ENCODE measurements at places on chromosomes 1 and 21.

DNA sequence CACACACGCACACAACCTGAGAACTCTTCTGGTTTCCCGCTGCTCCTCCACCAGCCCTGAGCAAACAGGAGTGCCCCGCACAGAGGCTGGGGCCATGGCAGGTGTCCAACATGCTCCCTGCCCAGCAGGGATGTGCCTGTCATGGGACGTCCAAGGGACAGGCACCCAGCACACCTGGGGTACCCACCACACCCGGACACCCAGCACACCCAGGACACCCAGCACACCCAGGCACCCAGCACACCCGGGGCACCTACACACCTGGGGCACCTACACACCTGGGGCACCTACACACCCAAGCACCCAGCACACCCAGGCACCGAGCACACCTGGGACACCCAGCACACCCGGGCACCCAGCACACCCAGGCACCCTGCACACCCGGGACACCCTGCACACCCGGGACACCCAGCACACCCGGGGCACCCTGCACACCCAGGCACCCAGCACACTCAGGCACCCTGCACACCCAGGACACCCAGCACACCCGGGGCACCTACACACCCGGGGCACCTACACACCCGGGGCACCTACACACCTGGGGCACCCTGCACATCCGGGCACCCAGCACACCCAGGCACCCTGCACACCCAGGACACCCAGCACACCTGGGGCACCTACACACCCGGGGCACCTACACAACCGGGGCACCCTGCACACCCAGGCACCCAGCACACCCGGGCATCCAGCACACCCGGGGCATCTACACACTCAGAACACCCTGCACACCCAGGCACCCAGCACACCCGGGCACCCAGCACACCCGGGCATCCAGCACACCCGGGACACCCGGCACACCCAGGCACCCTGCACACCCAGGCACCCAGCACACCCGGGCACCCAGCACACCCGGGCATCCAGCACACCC, 37.9 kb downstream of the UBE2G2 start:
- DNase-seq, result no peak

DNA sequence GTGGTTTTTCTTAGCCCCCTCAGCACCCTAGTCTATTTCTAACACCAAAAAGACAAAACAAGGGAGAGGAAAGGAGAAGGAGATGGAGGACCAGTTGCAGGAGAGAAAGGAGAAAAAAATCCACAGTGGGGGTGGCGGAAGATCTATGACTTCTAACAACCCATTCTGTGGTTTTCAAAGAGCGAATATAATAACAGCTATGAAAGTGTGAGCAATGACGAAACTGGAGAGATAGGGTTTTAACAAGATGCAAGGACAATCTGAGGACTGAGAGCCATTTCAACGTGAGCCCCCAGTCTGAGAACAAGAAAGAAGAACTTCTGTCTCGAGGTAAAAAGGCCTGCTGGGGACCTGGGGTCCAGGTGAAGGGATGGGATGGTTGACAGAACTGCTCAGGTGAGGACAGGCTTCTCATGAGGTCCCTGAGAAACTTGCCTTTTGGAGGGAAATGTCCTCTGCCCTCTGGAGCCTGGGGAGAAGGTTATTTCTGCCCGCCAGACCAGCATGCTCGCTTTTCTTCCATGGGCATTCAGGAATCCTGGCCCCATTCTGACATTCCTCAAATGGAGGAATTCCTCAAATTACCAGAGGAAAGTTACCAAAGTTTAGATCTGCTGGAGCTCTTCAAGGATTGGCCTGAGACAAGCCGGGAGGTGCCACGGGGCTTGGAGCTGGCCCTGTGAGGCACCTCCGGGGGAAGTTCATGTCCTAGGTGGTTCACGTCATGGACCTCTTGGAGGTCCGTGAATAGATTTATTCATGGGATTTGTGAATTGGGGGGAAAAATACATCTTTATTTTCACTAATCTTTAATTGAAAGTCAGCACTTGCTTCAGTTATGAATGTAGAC, at the start of gene CD160:
TSS of gene CD160 (plus strand) at position 270 of the 850 bp plus-strand sequence. CDS start 8,829 bp downstream, outside the sequence.
- DNase-seq, result no peak

DNA sequence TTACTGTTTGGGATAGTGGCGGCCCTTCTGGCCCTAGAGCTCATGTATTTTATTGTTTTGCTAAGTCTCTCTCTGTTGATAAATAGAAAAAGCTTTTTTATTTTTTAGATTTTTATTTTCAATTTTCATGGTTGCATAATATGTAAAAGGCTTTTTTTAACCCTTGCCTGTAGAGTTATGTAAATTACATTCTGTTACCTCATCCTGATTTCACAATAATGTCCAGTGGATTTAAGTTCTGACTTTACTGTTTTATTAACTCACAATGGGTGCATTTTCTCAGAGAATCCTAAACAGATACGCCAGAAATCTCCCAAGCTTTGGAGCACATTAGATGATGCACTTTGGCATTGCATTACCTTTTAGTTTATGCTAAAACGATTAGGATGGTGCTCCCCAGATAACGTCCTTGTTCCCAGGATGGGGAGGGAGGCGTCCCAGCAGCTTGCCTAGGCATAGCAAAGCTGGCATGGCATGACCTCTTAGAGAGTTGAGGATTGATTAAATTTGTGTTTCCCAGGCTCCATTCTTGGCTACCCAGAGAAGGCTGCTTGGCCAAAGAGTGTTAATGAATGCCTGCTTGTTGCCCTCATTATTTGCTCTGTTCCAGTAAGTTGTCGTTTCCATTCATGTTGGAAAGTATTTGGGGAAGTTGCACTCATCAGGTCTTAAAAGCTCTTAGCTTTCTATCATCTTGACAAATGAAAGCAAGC, 17.1 kb downstream of the UTP25 start:
- no peak for DNase-seq

DNA sequence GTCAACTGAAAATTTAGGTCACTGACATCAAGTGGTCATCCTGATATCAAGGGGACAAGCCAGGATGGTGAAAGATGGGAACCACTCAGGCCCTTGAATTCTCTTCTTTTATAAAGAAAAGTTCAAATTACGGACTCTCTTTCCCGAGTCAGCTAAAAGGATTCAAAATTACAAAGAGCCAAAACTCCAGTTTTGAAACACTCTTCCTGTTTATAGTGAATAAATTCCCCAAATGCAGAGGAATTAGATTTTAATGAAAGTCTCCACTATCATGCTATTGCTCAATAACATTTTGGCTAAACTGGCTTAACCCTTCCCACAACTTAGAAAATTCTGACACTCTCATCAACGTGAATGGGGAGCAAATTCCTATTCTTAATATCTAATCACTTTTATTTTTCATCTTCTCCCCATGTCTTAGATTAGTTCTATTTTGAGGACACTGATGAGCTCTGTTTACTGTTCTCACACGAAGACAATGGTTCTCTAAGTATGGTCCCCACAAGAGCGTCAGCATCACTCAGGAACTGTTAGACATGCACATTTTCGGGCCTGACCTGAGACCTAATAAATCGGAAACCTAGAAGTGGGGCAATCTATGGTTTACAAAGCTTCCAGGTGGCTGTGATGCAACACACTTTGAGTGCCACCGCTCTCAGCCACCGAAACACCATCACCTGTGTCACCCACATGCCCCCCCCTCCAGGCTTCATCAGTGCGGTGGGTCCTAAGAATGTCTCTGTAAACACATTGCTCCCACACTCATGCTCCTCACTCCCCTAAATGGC, 64.4 kb upstream of the TIAM1 start:
- no peak for DNase-seq

GRCh38 chr1:217617126-217617525, 13.8 kb downstream of the GPATCH2 start:
- DNase-seq, result no peak

- DNase-seq, result no peak
Observed at GRCh38 chr1:233721004-233721595, 107.2 kb downstream of the KCNK1 start.

DNA sequence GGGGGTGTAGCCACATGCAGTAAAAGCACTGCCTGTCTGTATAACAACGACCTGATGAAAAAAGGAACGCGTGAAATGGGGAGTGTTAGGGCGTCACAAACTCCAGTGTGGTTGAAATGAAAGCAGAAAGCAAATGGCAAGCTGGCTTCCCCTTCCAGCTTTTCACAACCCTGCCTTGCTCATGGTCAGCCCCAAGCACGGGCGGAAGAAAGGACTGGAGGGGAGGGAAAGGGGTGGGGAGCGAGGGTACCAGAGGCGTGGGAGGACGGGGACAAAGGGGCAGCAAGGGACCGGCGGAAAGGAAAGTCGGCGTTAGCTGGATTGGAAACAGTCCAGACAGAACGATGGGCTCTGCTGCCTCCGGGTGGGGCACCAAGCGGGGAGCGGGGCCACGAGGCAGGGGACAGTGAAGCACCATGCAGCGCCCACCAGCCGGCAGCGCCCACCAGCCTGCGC, 9.6 kb downstream of the VPS26C start:
- no peak for DNase-seq

DNA sequence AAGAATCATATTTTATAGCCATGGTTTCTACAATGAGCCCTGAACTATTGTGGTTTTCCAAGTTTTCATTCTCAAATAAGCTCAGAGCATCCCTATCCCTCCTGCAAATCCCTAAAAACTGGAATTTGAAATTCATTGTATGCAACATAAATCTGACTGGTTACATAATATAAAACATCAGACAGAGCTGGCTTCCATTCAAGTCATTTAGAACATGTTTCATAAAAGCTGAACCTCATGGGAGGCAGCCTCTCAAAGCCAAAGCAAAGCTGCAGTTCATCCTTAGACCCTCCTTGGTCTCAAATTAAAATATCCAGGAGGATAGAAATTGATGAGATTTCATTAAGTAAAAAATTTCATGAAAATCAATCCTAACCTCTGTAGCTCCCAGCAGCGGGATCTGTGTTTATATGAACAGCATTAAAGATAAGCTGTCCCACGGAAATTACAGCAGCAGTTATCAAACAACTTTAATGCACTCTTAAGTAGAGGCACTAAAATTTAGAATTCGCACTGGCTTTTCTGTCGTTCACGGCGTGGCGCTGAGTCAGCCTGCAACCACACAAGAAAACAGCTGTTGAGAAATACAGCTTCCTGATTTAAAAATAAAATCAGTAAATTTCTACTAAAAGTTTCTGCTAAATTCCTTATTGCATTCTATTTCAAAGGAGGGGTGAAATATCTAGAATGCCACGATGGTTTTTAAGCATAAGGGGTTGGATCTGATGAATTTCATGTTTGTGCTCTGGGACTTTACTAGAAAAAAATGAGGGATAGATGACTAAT, 99.9 kb upstream of the TIAM1 start:
- DNase-seq, result no peak
